ENCODE measurements at places on chromosomes 4 and X. TPM values are rescaled to one million over a fixed set of nuclear protein-coding genes. Genes with fewer than 3 reads are reported as not detected.

The AREG gene
- total RNA-seq = 0.54 TPM

The IL21 gene
- not detected for total RNA-seq

The GAGE12E gene
- total RNA-seq = not detected

The NSG1 gene
- 2.7 TPM for total RNA-seq

The GNRHR gene
- not detected for total RNA-seq

The TEC gene
- total RNA-seq = 3.5 TPM

The KDM5C gene
- 76.4 TPM for total RNA-seq

The CDKL5 gene
- 3.7 TPM for total RNA-seq

The TSPAN6 gene
- total RNA-seq = 32.5 TPM

The SPANXA1 gene
- total RNA-seq = not detected

The PRDM8 gene
- 7.8 TPM for total RNA-seq

The HSFX4 gene
- not detected for total RNA-seq

The CTAG1B gene
- not detected for total RNA-seq

The MUC7 gene
- total RNA-seq = not detected

The SH2D1A gene
- not detected for total RNA-seq

The NCAPG gene
- total RNA-seq = 60.1 TPM

The SLITRK4 gene
- total RNA-seq = 8.3 TPM

The LAGE3 gene
- total RNA-seq = 31.6 TPM

The CFAP99 gene
- not detected for total RNA-seq

The SPINK2 gene
- total RNA-seq = not detected

The CTBP1 gene
- total RNA-seq = 141 TPM

The RASL11B gene
- total RNA-seq = not detected

The PDE6B gene
- total RNA-seq = not detected

The SPACA5B gene
- not detected for total RNA-seq

The USP17L25 gene
- not detected for total RNA-seq

The GABRG1 gene
- total RNA-seq = not detected

The GLUD2 gene
- 1.4 TPM for total RNA-seq

The RAB33A gene
- 3.0 TPM for total RNA-seq

The ART3 gene
- not detected for total RNA-seq

The NIPAL1 gene
- 0.90 TPM for total RNA-seq

The PDZD4 gene
- total RNA-seq = 0.09 TPM

The SLC38A5 gene
- total RNA-seq = 10.2 TPM

The ATOH1 gene
- not detected for total RNA-seq

The ADH1A gene
- total RNA-seq = 0.27 TPM

The NR3C2 gene
- total RNA-seq = 4.7 TPM

The DNAAF6 gene
- total RNA-seq = not detected

The CT45A2 gene
- total RNA-seq = not detected

The RHOXF1 gene
- total RNA-seq = not detected

The RASGEF1B gene
- total RNA-seq = 2.0 TPM

The GPC3 gene
- total RNA-seq = 16.4 TPM

The UXT gene
- total RNA-seq = 151 TPM

The PPEF2 gene
- total RNA-seq = not detected

The HTRA3 gene
- 9.6 TPM for total RNA-seq

The PAGE4 gene
- not detected for total RNA-seq

The PRRG1 gene
- 15.3 TPM for total RNA-seq

The TSPAN7 gene
- 0.82 TPM for total RNA-seq

The PDGFRA gene
- 707 TPM for total RNA-seq

The YY2 gene
- 0.16 TPM for total RNA-seq

The TLR8 gene
- not detected for total RNA-seq

The HEPH gene
- 29.5 TPM for total RNA-seq

The HS6ST2 gene
- total RNA-seq = not detected

The GAGE2A gene
- total RNA-seq = not detected

The ADRA2C gene
- total RNA-seq = 0.49 TPM

The RAI2 gene
- 0.33 TPM for total RNA-seq

The CACNA1F gene
- total RNA-seq = not detected

The MAGEA2B gene
- total RNA-seq = not detected

The MAGEA4 gene
- total RNA-seq = not detected

The TMEM47 gene
- 25.3 TPM for total RNA-seq

The GAB3 gene
- 1.2 TPM for total RNA-seq
